ENCODE measurements at places on chromosomes 5 and 9.

DNA sequence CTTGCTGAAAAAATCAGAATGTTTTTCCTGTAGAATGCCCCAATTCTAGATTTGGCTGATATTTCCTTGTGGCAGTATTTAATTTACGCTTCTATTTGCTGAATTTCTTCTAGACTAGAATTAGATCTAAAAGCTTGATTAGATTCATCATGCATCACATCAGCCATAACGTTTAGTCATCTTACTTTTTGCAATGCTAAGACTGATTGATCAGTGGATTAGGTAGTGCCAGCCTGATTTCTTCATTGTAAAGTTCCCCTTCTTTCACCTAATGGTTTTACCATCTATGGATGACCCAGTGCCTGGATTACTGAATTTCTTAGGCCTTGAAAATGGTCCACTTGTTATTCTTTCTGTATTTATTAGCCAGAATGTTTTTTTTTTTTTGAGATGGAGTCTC lies 83.9 kb downstream of the PBX3 start:
- DNase-seq = no peak

GRCh38 chr5:150313501-150313900 lies 10.8 kb upstream of the ARSI start:
- no peak for DNase-seq

DNA sequence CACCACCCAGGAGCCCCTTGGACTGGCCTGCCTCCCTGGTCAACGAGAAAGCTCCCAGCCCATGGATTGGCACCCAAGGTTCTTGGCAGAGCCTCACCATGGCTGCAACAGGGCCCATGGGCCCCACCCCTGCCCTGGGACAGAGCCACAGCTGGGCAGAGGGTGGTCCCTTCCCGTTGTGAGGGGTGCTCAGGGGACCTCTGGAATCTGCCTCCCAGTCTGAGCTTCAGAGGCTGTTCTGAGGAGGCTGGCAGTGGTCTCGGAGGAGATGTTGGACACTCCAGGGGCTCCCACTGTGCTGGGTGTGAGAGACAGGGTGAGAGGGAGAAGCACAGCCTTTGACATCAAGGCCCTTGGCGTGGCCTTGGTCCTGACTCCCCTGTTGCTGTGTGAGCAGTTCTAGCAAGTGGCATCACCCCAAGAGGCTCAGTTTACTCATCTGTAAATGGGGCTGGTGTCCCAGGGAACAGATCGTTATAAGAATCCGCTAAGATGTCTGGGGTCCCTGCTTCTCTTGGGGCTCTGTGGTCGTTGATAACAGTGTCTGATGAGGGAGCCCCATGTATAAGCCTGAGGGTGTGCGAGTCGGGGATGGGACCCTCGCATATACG lies 33.0 kb downstream of the LHX3 start:
- DNase-seq = no peak

- no peak for DNase-seq
Measured at GRCh38 chr5:9877488-9877887, 247.3 kb upstream of the TAS2R1 start.

- no peak for DNase-seq
Measured at GRCh38 chr5:180908998-180909731, 10.2 kb downstream of the BTNL8 start.

GRCh38 chr5:78903353-78903752 lies 81.8 kb downstream of the ARSB start:
- DNase-seq = no peak

DNA sequence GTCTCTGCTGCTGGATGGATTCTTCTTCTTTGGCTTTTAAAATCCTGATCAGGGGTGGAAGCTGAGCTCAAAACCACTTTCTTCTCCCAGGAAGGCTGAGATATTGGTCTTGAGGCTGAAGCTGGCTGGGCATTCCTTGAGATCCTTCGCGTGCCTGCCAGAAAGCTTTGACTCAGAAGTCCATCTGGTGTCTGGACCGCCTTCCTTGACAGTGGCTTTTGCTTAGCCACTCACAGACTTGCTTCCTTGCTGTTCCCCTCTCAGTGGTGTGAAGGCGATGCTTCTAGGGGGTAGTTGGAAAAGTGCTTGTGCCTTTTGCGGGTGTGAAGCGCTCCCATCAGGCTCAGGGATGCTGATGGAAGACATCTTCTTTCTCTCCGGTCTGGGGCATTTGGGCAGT lies 45.9 kb downstream of the RGS3 start:
- no peak for DNase-seq

- no peak for DNase-seq
Measured at GRCh38 chr5:61386045-61386800, 54.2 kb downstream of the ZSWIM6 start.

- no peak for DNase-seq
Measured at GRCh38 chr9:4009006-4009511, 290.8 kb downstream of the GLIS3 start.

DNA sequence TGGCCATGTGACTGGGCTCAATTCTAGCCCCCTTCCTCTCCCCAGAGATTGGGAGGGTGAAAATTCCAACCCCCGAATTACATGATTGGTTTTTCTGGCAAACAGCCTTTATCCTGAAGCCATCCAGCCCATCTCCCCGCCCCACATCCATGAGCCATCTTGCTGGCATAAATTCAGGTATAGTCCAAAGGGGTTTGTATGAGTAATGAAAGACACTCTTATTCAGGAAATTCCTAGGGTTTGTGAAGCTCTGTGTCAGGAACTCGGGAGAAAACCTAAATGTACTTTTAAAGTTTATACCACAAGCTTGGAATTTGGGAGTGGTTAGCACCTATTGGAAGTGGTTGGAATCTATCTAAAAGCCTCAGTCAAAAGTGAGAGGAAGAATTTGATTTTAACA lies 80.6 kb upstream of the SIMC1 start:
- no peak for DNase-seq

- no peak for DNase-seq
Measured at GRCh38 chr9:122457787-122458186, 19.9 kb downstream of the OR1J1 start.
